Cortex of kidney (tissue), 1 donor: ENCODE measurements at places on chromosomes 6 and 20.

DNA sequence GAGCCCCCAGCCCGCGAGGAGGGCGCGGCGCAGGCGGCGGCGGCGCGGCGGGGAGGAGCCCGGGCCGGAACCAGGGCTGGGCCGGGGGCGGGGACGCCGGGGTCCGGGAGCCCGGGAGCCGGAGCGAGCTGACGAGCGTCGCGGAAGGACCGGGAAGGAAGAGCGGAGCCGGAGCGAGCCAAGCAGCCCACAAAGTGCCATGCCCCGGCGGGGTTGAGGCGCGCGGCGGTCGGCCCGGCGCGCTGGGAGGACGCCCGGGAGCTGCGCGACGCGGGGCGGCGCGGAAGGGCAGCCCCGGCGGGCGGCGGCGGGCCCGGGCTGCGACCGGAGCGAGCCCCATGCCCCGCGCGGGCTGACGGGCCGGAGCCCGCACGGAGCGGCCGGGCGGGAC lies 289 bp downstream of the FOXP4 start:
- no peak for DNase-seq

DNA sequence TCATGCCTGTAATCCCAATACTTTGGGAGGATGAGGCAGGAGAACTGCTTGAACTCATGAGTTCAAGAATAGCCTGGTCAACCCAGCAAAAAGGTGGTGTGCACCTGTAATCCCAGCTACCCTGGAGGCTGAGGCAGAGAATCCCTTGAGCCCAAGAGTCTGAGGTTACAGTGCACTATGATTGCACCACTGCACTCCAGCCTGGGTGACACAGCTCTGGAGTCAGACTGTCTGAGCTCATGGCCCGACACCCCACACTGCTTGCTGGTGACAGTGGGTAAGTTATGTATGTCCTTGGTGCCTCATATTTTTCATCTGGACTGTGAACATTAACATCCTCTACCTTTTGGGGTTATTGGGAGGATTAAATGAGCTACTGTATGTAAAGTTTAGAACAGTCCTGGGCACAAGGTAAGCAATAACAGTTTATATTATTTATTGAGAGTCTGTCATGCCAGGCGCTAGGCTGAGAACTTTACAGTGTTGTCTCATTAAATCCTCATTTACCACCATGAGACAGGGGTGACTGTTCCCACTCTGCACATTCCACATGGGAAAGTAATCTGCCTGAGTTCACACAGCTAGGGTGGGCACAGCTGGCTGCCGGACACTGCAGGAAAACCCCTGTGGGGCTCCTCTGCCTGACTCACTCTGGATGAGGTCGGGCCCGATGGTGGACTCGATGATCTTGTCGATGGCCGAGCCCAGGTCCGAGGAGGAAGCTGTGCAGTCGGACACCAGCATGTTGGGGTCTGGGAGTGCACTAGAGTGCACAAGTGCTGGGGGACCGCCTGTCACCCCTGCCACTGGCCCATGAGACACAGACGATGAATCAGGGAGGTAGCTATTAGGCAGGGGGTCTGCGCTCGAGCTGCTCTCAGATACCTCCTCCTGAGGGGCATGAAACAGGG lies 2.9 kb downstream of the ZNF335 start:
- no peak for DNase-seq

DNA sequence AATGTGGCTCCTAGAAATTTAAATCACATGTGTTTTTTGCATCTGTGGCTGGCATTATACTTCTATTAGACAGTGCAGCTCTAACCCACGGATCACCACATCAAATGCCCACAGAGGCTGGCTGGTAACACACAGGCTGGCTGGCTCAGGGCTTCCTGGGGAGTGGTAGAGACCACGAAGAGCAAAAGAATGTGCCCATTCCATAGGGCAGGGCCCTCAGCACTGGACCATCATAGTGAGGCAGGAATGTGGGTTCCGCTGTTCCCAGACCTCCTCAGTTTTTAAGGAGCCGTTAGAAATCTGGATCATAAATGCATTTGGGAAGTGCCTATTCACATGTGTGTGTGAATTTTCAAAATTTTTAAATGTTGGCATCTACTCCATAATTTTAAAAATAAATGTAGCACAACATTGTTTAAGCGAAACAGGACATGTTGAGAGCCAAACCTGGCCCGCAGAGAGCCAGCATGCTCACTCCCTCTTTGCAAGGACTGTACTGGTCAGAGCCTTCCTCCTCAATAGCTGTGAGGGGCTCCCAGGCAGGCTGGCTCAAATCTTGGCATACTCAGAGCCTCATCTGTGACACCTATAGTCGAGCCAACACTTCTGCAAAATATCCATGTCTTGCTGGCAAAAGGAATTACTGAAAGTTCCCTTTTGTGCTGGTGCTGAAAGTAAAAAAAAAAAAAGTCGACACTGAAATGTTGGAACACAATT lies 190.5 kb downstream of the FNDC1 start:
- DNase-seq: no peak

DNA sequence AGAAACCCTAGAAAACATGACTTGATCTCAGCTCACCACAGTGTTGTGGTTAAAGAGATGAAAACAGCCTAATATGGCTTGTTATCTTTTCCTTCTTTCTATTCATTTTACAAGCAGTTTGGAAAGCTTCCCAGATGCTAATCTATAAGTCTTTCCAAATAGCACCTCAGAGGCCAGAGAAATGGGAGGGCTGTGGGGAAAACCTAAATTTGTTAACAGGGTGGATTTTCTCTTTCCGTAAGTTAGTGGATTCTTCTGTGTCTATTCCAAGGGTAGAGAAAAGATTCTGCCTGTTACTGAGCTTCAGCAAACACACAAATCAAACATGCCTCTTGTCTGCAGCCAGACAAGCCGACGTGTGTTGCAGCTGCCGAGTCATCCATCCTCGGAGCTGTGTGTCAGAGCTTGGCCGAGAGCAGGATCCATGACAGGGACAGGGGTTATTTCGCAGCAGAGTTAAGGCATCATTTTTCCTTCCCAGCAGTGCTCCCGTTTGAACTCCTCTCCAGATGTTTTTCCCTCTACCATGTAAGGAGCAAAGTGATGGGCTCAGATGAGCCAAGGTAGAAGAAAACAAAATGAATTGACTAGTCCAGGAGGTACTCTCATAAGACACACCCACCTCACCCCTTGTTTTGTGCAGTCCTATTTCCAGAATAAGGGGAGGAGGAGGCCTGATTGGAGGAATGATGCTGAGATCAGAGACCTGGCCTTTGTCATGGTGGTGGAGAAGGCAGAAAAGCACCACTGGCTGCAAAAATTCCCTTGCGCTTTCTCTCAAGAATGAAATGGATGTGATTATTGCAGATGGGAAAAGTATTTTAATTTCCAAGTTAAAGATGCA lies 560.0 kb downstream of the C6orf118 start:
- DNase-seq: no peak

GRCh38 chr6:3535033-3535775 lies 78.4 kb upstream of the SLC22A23 start:
- no peak for DNase-seq

GRCh38 chr20:23497536-23497935 lies 6.6 kb downstream of the CST8 start:
- DNase-seq: no peak

- no peak for DNase-seq
Measured at GRCh38 chr20:42125426-42125825, 507.2 kb upstream of the CHD6 start.

DNA sequence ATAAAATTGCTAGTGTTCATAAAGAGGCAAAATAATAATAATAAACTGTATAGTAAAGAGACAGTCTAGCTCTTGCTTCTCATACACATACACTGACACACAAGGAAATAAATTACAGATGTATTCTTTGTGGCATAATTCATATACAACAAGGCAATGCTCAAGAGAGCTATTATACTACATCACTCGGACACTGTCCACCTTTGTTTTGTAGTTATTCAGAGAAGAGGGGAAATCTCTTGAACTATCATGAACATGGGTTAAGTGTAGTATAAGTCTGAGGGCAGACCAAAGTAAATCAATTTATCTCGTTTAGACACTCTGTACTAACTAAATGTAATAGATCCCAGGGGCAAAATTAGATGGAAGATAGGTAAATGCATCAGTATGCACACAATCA lies 72.7 kb upstream of the PHIP start:
- DNase-seq: no peak

DNA sequence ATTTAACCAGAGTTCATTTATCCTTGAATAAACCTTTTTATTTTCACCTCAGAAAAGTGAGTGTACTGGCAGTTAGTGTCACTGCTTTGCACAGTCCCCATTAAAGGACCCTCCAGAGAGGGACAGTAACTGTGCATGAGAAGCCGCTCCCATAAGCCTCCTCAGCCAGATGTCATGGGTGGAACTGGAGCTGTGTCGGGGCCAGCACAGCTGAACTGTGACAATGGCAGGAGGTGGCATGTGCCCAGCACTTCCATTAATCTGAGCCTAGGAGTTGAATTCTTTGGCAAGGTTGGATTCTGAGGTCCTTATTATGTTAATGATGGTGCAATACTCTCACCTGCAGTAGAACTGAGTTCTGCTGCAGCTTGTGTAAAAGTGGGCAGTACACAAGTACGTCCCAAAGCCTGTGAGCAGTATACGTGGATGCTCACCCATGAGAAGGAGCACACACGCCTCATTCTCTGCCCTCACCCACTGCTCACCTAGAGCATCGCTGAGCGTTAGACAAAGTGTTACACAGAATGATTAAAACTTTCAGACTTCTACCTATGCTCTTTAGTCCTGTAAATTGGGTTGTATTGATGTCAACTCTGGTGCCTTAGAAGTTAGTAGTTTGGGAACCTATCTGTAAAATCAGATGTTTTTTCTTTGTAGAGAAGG lies 11.9 kb upstream of the CSE1L start:
- no peak for DNase-seq

GRCh38 chr6:22451962-22452361 lies 117.4 kb upstream of the HDGFL1 start:
- no peak for DNase-seq

- DNase-seq: no peak
Measured at GRCh38 chr20:15185913-15186312, 848.5 kb upstream of the FLRT3 start.

DNA sequence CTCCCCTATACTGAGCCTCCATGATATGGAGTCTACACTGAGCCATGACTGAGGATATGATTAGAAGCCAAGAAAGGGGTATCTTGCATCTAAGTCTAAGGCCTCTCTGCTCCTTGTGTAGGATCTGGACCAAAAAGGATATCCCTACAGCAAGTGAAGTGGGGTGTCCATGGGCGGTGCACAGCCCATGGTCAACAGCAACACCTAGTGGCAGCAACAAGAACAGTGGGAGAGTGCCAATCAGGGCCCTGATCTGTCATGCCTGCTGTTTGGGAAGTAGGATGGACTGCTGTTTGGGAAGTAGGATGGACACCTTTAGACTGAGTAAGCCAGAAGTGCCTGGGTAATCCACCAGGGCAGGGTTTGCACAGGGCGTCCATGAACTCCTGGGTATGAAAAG lies 22.4 kb downstream of the PTGIS start:
- DNase-seq: no peak

DNA sequence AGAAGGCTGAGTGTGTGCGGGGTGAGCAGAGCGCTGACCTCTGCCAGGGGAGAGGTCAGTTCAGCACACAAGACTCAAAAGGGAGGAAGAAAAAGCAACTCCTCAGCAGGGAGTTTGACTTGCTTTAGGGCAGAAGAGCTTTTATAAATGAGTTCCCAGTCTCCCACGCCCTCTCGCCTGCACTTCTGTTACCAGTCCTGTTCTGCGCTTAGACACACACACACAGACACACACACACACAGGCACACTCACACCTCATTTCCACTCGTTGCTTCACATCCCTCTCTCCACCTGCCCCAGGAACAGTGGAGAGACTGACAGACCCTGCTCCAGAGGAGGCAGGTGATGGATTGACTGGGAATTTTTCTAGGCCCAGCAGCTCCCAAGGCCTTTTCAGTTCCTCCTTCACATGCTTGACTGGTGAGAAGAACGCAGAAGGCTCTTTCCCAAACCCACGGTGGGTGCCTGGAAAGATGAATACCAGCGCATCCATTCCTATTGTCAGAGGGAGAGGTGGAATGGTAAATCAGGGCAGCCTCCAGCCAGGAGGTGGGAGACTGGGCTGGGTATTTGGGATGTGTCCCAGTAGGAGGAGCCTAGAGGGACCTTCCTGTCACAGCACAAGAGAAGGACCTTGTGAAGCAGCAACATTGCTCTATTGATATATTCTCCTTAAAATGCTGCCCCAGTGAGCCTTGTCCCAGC lies 43.7 kb downstream of the JAG1 start:
- DNase-seq: no peak

DNA sequence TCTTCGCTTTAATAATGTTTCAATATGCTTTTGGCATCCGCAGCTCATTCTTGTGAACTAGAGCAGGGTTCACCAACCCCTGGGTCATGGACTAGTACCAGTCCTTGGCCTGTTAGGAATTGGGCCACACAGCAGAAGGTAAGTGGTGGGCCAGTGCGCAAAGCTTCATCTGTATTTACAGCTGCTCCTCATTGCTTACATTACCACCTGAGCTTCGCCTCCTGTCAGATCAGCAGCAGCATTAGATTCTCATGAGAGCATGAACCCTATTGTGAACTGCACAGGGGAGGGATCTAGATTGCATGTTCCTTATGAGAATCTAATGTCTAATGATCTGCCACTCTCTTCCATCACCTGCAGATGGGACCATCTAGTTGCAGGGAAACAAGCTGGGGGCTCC lies 75.5 kb upstream of the GGTLC1 start:
- DNase-seq: no peak

DNA sequence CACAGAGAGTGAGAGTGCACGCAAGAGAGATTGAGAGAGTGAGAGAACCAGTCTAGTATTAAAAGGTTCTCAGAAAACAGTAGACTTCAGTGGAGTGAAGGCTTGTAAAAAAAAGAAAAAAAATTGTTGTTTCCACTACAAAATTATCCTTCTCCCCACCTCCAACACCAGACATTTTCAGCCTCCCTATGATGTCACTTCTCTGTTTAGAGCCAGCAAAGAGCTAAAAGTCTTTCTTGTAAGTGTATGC lies 77.8 kb downstream of the BACH2 start:
- DNase-seq: no peak

GRCh38 chr6:56335726-56336125 lies 88.3 kb upstream of the COL21A1 start:
- no peak for DNase-seq

DNA sequence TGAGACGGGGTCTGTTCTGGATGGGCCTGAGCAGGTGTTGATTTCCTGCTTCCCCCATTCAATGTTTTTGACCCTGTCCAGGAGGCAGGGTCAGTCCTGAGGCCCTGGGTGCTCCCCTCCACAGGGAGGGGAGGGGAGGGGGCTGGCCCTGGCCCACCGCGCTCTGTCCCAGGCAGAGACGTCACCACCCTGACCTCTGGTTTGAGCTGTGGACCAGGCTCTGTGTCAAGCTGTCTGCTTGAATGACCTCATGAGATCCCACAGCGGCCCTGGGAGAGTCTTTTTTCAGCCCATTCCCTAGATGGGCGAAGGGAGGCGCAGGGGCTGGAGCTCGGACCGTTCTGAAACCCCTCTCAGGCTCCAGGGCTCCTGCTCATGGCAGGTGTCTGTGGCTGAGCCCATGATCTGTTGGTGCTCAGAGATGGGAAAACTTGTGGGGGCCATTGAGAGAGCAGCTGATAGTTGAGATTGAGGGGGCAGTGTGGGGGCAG lies 8.9 kb upstream of the LKAAEAR1 start:
- DNase-seq: no peak

GRCh38 chr20:58480551-58481336 lies 34.5 kb downstream of the APCDD1L start:
- DNase-seq: no peak

GRCh38 chr6:31775633-31776484 lies 1.3 kb downstream of the VWA7 start:
- DNase-seq: no peak
